ENCODE measurements at places on chromosomes 6 and 20.

DNA sequence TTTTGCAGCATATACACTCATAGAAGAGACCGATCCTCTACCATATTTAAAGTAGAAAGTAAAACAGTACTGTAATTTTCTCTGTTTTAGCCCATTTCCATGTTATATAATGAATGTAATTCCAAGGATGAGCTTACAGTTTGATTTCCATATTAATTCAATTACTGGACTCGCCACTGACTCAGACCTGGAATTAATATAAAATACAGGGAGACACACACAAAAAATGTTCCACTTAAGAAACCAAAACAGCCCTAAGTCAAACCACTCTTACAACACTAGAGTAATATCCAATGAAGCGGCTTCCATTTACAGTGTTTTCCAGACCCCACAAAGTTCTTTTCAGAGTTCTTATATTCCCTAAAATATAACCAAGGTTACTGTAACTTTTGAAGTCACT is 110.6 kb downstream of the BACH2 start:
- no peak for DNase-seq

DNA sequence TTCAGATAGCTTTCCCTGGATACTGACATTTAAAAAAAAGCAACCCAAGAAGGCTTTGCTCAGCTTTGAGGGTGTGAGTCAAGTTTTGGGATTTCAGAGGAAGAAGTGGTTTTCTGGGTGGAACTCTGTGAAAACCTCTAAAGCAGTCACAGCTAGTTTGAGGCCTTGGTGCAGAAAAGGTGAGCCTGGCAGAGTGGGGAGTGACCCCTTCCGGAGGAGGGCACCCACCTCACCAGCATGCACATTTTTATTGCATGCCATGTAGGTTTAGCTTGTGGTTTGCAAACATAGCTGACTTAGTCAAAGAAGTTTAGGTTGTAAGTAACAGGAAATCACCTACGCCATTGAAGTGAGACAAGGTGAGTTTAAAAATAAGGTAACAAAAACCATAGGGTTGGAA is 146.8 kb upstream of the PMEPA1 start:
- DNase-seq = peak; percentile 27

- no peak for DNase-seq
These were observed 24.2 kb downstream of the EDN3 start for GRCh38 chr20:59324521-59325141.

DNA sequence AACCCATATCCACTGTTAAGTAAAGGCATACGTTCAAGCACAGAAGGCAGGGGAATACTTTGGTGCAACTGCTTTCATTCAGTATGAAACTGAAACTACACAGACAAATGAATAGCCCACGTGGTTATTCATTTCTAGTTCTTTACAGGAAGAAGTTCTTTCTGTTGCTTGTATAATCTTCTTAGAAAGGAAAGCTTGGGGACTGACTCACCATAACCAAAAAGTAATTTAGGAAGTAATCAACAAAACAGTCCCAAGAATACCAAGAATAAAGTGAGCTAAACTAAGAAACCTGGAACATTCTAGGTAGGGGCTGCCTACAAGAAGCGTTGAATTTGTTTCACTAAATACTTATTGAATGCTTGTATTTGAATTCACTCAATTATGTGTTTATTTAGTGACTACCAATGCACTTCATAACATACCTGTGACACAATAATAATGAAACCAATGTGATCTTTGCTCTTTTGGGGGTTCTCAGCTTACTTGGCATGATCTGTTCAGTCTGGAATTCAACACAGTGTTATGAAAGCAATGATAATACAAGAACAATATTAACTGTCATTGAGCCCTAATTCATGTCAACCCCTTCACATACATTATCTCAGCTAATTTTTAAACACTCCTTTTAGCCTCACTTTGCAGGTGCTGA is 25.1 kb upstream of the KIAA0408 start:
- DNase-seq = peak; percentile 32

GRCh38 chr6:158313989-158314388 is 1.7 kb downstream of the TULP4 start:
- DNase-seq = no peak

- DNase-seq = no peak
These were observed 10.7 kb downstream of the SUN5 start for GRCh38 chr20:32993496-32994050.

- no peak for DNase-seq
These were observed 155.5 kb upstream of the SLC24A3 start for GRCh38 chr20:19056909-19057308.

- DNase-seq = no peak
These were observed 7.9 kb downstream of the TGM3 start for GRCh38 chr20:2303673-2304072.

DNA sequence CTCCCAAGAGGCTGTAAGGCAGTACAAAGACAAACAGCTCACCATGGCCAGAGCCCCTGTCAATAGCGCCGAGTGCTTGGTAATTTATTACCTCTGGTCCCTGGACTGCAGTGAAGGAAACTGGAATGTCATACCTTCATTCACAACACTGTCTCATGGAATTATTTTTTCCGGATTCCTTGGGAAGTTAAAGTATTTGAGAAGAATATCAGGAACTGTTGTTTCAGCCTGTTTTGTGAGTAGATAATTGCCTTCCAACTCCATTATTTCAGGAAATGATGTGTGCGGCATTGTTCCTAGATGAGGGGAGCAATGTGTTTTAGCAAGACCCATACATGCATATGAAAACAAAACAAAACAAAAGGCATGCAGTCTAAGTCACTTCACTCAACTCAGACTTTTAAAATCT is 64.0 kb downstream of the BLOC1S5 start:
- no peak for DNase-seq

DNA sequence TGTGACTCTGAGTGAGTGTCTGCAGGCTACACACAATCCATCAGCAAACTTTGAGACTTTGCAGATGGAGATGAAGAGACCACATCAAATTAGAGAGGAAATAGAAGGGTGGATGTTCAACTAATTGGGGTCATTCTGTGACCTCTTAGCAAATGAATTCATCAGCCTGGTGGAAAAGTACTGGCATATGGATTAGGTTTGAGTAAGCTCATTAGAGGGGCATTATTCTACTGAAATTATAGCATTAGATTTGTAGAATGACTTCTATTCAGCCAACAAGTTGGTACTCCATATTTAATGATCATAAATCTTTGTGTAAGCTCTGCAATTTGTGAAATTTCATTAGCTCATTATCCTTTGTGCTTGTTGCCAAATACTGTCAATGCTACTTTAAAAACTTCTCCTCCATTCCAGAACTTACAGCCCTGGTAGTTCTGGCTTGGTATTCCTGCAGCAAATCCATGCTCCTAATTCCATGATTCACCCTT is 63.8 kb downstream of the ADTRP start:
- no peak for DNase-seq

- no peak for DNase-seq
These were observed 86.6 kb upstream of the TOP1 start for GRCh38 chr20:40942006-40942405.

- DNase-seq = no peak
These were observed 232.7 kb downstream of the NKAIN2 start for GRCh38 chr6:124036384-124036783.

DNA sequence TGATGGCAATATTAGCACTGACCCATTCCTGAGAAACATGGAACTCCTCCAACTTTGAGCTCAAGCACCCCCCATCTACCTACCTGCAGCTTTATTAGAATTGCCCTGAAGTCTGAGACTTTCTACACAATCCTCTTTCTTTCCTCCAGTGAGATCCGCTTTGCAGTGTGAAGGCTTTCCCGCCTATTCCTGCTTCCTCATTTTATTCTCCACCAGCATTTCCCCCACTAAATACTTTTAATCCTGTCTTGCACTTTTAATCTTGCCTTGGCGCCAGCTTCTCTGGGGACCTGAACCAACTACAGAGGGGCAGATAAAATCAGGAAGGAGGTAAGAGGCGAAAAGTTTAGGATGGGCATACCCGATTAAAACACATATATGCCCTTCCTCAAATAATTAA is 178.1 kb upstream of the PRDM1 start:
- DNase-seq = no peak

DNA sequence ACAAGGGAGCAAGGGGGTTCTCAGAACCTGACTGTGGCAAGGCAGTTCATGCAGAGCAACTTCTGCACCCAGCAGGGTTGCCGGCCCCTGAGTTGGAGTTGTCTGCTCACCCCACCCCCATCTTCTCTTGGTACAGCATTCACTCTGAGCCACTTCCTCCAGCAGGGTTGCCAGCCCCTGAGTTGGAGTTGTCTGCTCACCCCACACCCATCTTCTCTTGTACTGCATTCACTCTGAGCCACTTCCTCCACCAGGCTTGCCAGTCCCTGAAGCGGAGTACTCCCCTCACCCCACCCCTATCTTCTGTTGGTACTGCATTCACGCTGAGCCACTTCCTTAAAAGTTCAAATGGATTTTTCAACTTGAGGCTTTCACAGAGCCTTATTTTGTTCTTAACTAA is 79.7 kb upstream of the SYNDIG1 start:
- peak; percentile 73 for DNase-seq

GRCh38 chr20:2747676-2748235 is 52.7 kb downstream of the CPXM1 start:
- DNase-seq = no peak

DNA sequence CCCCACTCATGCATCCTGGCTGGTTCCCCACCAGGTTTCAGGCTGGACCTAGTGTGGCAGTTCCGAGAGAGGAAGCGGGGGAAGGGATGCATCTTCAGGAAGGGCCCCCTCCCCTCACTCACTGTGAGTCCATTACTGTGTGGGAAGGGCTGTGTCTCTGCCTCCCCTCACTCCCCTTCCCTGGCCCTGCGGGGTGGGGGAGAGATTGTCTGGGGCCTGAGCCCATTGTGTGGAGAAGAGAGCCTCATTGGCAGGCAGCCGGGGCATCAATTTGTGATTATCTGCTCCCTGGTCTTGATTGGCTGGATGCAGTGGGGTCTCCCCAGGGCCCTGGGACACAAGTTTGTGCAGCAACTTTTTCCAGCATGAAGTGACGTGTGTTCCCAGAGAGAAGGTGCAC is 4.1 kb upstream of the MYT1 start:
- DNase-seq = no peak

GRCh38 chr20:43681468-43681942 is 14.6 kb downstream of the MYBL2 start:
- DNase-seq = no peak
